ENCODE measurements at places on chromosomes 5 and 9. TPM values are rescaled to one million over a fixed set of nuclear protein-coding genes. Genes with fewer than 3 reads are reported as not detected.

Gene GFI1B
- polyA plus RNA-seq: not detected

Gene GLRA1
- not detected for polyA plus RNA-seq

Gene CD14
- 1.3 TPM for polyA plus RNA-seq

- DNase-seq: no peak
Measured at GRCh38 chr5:124743602-124744169, 2.8 kb downstream of the ZNF608 start.

- no peak for DNase-seq
Measured at GRCh38 chr5:132467287-132467984, 23.1 kb downstream of the IRF1 start.

DNA sequence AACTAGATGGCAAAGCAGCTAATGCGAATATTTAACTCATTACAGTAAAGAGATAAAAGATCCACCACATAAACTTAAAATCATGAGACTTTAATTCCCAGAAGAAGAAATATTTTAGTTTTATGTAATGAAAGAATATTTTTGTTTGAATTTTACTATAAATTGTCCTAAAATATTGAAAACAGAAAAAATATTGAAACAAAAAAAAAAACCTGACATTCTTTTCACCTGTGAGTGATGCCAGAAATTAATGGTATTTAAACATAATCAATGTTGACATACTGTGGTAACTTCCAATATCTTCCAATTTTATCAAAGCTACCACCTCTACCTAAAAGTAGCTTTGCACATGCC is 153.2 kb downstream of the MEF2C start:
- DNase-seq: no peak

DNA sequence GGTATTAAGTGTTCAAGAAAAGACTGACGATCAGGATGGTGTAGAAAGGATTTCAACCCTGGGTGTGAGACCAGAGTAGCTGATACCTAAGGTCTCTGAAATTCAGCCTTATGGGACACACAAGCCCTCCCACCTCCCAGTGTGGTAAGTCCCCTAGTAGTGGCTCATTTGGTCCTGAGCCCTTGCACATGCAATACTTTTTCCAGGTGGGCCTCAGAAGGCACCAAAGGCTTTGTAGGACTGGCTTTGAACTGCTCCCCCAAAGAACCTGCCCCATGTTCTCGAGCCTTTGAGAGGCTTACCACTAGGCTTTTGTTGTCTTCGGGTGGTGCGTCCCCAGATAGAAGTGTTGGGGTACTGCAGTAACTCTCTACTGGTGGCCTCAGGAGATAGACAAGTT is 803 bp downstream of the GARIN3 start:
- no peak for DNase-seq

- DNase-seq: no peak
Measured at GRCh38 chr9:121610638-121610953, 40.8 kb upstream of the DAB2IP start.

GRCh38 chr5:153974131-153974812 is 64.4 kb downstream of the FAM114A2 start:
- no peak for DNase-seq

- no peak for DNase-seq
Measured at GRCh38 chr5:151134228-151134627, 23.4 kb downstream of the ANXA6 start.

GRCh38 chr5:154642499-154643245 is 112.5 kb upstream of the LARP1 start:
- no peak for DNase-seq

- DNase-seq: no peak
Measured at GRCh38 chr9:119652931-119653330, 283.7 kb upstream of the BRINP1 start.

GRCh38 chr5:147276497-147276896 is 41.7 kb downstream of the STK32A start:
- DNase-seq: no peak

DNA sequence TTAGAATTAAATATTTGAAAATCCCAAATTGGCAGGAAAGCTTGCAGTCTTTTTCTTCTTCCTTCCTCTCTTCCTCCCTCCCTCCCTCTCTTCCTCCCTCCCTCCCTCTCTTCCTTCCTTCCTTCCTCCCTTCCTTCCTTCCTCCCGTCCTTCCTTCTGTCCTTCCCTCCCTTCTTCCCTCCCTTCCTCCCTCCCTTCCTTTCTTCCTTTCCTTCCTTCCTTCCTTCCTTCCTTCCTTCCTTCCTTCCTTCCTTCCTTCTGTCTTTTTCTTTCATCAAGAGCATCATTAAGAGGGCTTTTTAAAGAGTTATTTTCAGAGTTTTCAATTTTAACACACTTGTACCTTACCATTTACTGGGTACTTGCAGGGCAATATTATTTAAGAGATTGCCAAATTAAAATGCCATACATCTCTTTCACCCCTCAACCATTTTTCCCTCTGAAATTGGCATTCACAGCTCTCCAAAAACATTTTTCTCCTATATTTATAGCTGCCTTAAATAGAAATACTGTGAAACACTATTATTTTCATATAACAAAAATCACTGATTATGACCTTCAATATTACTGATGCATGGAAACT is 99.2 kb upstream of the C6 start:
- DNase-seq: no peak

GRCh38 chr9:93224591-93224990 is 40.7 kb downstream of the WNK2 start:
- DNase-seq: no peak

DNA sequence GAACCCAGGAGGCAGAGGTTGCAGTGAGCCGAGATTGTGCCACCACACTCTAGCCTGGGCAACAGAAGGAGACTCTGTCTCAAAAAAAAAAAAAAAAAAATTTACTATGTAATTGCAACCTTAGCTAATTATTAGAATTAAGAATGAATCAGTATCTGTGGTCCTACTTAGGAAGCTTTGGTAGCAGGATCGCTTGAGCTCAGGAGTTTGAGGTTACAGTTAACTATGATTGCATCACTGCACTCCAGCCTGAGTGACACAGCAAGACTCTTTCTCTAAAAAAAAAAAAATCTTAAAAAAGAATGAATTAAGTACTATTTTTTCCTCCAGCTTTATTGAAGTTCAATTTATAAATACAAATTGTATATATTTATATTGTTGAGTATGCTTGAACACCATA is 16.7 kb downstream of the NDUFAF2 start:
- DNase-seq: no peak

DNA sequence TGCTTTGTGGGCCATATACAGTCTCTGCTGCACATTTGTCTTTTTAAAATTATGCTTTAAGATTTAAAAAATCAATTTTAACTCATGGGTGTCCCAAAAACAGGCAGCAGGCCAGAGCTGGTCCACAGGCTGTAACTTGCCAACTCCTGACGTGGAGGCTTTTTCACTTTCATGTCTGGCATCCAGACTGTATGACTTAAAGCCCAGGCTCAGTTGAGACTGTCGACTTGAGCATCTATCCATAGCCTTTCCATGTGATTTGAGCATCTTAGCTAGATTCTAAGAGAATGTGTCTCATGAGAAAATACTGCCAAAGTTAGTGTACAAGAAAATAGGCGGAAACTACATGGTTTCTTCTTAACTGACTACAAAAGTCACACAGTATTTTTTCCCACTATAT is 559.0 kb upstream of the TUSC1 start:
- DNase-seq: no peak

All from CD4-positive, CD25-positive, alpha-beta regulatory T cell (primary cell).